ENCODE measurements at places on chromosomes 4 and X.

DNA sequence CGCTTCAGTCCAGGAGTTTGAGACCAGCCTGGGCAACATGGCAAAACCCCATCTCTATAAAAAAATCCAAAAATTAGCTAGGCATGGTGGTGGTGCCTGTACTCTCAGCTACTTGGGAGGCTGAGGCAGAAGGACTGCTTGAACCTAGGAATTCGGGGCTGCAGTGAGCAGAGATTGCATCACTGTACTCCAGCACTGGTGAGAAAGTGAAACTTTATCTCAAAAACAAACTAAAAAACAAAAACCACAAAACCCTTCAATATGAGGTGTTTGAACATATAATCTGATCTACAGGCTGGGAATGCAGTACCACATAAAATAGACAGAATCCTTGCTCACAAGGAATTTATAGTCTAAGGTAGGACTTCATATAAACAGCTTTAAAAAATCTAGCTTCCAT lies 103.9 kb downstream of the PDS5A start:
- DNase-seq = peak; percentile 44

- DNase-seq = no peak
Measured at GRCh38 chrX:140821280-140821679, 111.7 kb downstream of the LINC00632 start.

GRCh38 chrX:64975491-64975890 lies 759 bp downstream of the ZC4H2 start:
- DNase-seq = peak; percentile 15

DNA sequence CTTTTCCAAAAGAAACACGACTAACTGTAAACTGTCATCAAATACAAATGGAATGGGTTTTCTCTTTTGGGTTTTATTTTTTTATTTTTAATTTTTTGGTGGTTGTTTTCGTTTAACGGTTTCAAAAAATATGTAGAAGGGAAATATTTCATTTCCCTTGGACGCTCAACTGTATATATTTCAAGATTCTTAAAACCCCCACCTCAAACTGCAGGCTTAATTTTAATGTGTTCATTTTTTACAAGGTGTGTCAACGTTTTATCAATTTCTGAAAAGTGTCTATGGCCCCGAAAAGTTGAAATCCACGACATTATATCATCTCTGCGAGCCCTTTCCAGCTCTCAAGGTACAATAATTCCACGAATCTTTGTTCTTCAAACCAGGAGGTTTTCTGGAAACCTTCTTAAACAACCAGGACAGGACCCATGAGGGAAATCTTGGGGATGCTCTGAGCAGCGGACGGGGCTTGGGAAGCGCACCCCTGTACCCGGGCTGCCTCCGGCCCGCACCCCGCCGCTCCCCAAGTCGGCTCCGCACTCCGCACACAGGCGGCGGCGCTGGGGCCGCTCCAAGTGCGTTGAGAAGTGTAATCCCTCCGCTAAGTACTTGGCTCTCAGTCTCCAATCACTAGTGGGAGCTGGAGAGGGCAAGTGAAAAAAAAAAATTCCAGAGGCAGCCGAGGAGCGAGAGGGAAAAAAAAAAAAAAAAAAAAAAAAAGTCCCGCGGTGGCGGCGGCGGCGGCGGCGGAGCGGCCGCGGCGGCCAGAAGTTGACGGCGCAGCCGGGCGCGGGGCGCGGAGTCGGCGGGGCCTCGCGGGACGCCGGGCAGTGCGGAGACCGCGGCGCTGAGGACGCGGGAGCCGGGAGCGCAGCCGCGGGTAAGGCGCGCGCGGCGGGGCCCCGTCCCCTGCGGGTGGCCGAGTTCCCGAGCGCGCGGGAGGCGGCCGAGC lies at the start of gene BMPR1B:
Gene BMPR1B (plus strand): TSS at position 764 of the 949 bp plus-strand sequence. CDS start 346,470 bp downstream, outside the sequence.
- peak; percentile 64 for DNase-seq

- peak; percentile 55 for DNase-seq
Measured at GRCh38 chrX:115968436-115969252, 201.9 kb upstream of the AGTR2 start.

DNA sequence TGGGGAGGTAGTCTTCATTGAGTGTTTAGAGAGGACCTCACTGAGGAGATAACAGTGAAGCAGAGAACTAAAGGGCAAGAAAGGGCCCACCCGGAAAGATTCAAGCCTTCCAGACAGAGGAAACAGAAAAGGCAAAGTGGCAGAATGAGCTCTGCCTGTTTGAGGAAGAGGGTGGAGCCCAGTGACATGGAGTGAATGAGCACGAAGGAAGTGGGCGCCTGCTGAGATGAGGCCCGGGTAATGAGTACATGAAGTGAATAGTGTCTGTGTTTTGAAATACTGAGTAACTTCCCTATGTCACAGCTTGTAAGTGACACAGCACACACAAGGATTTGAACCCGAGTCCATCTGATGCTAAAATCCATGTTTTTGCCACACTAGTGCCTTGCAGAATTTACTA lies 32.5 kb upstream of the TLR2 start:
- DNase-seq = no peak

GRCh38 chr4:76998251-76998901 lies 48.8 kb downstream of the SEPTIN11 start:
- DNase-seq = no peak

DNA sequence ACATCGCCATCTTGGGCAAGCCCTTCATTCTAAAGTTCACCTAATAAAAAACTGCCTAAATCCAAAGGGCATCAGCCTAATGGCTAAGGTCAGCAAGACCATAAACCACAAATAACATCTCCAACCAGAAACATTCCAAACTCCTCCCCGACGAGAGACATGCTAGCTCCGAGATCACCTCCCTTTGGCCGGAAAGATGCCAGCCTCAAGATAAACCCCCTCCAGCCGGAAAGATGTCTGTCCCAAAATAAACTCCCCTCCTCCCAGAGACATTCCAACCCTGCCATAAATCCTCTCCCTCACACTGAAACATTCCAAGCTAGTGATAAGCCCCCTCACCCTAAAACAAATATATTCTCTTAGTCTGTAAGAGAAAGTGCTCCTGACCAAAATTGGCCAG lies 13.3 kb upstream of the DYNLT3 start:
- DNase-seq = no peak

DNA sequence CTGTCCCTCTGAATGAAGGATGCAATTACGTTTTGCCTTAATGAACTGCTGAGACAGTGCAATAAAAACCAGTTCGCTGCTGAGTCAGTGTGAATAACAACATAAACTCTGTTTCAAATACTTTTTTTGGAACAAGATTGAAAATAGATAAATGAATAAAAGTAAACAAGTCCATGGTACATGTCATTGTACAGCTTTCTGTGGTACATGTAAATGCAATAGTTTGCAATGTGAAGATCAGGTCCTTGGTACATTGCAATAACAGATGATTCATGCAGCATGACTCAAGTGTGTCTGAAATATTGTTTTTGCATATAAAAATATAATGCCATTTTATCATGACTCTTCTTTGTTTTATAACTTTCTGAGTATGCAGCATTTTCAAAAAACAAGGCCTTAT lies 193.4 kb upstream of the PACRGL start:
- DNase-seq = peak; percentile 87

DNA sequence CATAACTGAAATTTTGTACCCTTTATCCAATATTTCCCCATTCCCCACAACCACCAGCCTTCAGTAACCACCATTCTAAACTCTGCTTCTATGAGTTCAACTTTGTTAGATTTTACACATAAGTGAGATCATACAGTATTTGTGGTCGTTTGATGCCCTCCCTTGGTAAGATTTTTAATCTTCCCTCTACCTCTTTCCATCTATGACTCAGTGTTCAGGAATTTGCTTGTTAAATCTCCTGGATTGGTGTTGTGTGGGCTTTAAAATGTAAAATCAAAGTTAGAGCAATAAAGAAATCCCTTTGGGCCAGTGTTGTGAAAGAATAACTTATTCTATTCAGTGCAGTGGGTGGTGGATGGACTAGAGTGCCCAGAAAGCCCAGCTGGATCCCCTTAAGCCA lies 37.4 kb downstream of the SLC16A2 start:
- peak; percentile 62 for DNase-seq

- no peak for DNase-seq
Measured at GRCh38 chrX:71908387-71908786, 2.3 kb upstream of the NHSL2 start.

DNA sequence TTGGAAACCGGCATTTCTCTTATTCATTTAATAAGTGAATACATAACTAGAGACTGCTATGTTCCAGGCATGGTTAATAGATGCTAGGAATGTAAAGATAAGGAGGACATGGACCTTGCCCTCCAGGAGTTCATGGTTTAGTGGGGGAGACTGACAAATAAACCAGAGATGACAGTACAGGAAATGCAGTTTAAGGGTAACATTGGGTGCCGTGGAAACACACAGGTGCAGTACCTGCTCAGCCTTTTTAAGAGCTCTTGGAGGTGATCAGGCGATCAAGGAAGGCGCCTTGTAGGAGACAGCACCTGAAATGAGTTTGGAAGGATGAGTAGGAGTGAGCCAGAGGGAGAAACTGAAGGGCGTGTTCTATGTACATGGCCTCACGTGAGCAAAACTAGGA lies 145.8 kb downstream of the AASDH start:
- DNase-seq = no peak

DNA sequence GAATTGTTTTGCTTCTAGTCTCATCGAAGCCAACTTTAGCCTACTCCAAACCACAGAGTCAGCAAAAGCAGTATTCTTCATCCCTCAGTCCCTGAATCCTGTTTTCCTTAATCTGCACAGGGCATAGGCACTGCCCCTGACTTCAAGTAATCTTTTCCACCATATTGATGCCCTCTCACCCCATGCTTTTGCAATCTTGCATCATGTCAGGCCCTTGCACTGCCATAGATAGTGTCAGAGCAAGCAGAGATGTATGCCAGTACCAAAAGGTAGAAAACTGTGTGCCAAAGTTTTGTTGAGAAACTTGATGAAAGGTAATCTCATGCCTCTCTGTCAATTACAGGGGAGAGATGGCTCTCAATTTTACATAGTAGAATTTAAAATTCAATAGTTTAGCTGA lies 131.1 kb downstream of the CFAP299 start:
- no peak for DNase-seq

GRCh38 chrX:40100141-40100536 lies 2.4 kb upstream of the BCOR start:
- no peak for DNase-seq

GRCh38 chr4:27272217-27272616 lies 411.6 kb downstream of the STIM2 start:
- no peak for DNase-seq

DNA sequence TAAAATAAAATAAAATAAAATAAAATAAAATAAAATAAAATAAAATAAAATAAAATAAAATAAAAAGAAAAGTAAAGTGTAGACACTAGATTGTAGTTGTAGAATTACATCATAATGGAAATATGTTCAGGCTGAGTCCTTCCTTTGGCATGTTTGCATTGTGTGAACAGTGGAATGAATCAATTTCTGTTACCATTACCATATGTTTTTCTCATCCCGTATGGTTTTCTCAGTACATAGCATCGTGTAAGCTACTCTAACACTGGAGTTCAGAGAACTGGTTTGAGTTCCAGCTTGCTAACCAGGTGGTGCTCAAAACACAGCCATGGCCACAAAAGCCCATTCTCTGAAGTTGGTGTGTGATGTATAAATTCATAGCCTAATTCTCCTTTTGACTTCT lies 45.9 kb downstream of the USP11 start:
- DNase-seq = peak; percentile 33

DNA sequence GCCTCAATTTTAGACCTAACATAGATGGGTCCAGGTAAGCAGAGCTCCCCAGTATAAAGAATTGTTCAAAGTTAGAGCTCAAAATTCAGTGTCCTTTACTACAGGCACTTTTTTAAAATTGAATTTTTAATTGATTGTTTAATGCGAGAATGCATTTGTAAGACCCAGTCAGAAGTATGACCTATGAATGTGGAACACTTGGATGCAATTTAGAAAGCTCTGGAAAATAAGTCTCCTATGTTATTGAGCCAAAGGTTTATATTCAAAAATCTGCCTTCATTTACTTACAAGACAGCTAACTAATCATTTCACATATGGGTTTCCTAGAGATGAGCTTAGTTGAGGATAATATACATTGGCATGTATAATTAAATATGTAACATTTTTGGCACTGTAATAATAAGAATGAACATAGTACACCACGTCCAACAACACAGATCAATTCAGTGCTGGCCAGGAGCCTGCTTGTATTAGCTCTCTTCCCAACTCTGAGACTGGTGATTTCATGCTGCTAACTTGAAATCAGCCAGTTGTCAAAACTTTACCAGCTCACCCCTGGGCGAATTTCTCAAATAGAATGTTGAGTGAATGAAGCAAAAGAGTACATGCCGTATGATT lies 197.2 kb upstream of the NPY2R start:
- no peak for DNase-seq

GRCh38 chrX:138718941-138719340 lies 7.4 kb upstream of the FGF13 start:
- DNase-seq = no peak

- no peak for DNase-seq
Measured at GRCh38 chr4:37882665-37883296, 8.1 kb upstream of the TBC1D1 start.

GRCh38 chr4:2599304-2599654 lies 62.8 kb downstream of the FAM193A start:
- no peak for DNase-seq

DNA sequence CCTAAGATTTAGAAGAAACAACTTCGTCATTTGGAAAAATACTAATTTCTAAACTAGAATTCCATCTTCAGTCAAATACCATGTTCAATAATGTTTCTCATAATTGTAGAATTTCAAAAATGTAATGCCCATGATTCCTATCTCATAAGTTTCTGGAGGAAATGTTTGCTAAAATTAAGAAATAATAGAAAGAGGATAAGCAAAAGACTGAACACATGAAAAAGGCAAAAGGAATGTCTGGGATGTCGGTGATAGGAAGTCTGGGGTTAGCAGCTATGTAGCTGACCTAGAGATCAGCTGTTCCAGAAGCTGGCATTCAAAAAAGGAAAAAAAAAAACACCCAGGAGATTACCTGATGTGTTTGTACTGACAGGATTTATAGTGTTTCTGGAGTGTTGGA lies 18.9 kb upstream of the PCDH10 start:
- peak; percentile 80 for DNase-seq

- peak; percentile 95 for DNase-seq
Measured at GRCh38 chrX:73916931-73917667, 354.1 kb downstream of the CHIC1 start.

GRCh38 chr4:1794809-1795298 lies 1.8 kb downstream of the FGFR3 start:
- no peak for DNase-seq

- DNase-seq = peak; percentile 79
Measured at GRCh38 chr4:45155081-45155777, 428.9 kb upstream of the GNPDA2 start.

DNA sequence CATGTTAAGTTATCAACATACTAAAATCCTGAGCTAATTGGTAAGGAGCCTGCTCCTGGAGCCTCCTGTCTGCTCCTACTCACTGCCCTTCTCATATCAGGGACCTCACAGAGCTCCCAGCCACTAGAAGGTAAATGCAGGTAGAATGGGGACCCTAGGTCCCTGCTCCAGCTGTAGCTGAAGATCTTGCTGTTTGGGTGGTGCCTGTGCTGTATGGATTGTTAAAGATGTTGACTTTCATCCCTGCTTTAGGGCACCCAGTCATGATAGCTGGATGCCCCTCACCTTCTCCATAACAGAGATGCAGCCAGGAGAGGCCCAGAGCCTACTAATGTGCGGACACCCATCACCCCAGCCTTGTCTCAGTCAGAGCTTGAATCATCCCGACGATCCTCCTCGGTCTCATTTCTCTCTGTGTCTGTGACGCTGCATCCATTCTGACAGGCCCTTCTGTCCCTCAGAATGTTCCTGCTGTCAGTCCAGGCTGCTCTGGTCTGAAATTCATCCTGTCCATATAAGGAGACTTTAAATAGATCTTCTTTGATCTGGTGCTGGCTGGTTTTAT lies 341.7 kb upstream of the GATB start:
- no peak for DNase-seq

All from fibroblast of pulmonary artery (primary cell).